ENCODE measurements at places on chromosomes 7 and 10. TPM values are rescaled to one million over a fixed set of nuclear protein-coding genes. Genes with fewer than 3 reads are reported as not detected.
A peak's percentile ranks its signal among the peaks of the same experiment; 100 is the strongest.

Gene LIPK
- not detected for total RNA-seq

Gene PON3
- 2.3 TPM for total RNA-seq

DNA sequence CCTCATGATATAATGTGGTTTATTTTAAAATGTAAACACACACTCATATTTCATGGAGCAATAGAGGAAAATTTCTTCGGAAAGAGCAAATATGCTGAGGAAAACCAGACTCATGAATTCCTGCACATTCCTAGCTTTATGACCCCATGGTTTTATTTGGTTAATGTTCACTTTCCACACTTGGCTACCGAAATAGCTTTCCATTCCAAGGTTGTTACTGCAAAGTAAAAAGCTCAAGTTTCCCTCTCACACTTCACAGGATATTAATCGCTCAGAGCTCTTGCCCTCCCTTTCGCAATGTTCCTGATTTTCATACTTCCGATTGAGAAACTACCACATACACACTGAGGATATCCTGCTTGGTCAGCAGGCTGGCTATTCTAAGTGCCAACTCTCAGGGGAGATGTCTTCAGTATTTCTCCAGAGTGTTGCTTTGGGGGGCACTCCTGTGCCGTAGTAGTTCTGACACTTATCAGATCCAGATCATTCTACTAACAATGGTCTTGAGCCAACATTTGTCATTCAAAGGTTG is 77.5 kb upstream of the STEAP1B start:
- peak; percentile 96 for ATAC-seq

- peak; percentile 66 for ATAC-seq
Observed at GRCh38 chr10:91034494-91035159, 113.7 kb upstream of the ANKRD1 start.

DNA sequence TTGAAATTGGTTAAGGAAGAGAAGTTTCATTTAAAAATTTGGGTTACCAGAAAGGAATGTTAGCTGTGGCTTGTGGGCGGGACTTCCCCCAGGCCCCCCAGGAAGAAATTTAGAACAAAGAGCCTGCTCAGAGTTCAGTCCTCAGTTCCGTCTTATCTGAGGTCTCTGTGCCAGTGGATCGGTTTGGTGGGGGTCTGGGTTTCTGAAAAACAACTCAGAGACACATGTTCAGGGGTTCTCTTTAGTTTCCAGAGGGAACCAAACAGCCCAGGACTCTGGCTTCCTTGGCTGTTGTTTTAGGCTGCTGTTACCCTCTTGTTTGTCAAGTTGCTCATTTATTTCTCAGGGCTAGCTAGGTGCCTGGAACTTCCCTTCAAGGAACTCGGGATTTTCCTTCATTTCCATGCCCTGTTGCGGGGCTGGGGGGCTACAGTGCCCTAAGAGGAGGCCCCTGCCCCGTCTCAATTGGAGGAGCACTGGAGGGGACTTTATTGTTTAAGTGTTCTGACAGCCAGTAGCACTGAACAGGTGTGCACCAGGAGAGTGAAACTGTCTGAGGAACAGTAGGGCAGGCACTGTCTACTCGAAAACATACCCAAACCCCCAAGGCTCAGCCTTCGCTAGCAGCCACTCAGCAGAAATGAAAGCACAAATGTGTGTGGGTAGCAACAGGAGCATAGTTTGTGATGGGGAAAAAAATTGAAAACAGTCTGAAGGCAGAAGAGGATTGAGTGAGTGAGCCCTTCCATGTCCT is 59.9 kb downstream of the ALOX5 start:
- ATAC-seq = no peak

Data from gastroesophageal sphincter (tissue), 4 donors.